IPS DF 6.9 (cell line): ENCODE measurements at places on chromosomes 12 and 14.

- no peak for DNase-seq
Observed at GRCh38 chr14:23663127-23663526, 27.0 kb downstream of the DHRS2 start.

- no peak for DNase-seq
Observed at GRCh38 chr14:37589715-37590427, 5.2 kb downstream of the FOXA1 start.

DNA sequence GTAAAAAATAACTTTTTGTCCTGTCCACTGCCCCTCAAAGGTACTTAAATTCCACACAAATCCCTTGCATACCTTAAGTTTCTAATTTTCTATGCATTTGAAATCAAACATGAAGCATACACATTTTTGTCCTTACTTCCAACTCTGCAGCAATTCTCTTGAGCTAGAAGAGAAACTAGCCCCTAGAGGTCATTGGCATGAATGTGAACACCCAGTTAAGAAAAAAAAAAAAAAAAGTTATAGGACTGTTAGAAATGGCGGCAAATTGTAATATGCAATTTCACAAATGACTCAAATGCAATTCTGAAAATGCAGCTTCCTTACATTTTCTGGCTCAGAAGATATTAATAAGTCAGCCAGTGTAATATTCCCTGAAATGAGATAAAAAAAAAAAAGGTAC is 4.6 kb upstream of the ESR2 start:
- DNase-seq: no peak

GRCh38 chr12:76711241-76711640 is 52.7 kb upstream of the ZDHHC17 start:
- no peak for DNase-seq

DNA sequence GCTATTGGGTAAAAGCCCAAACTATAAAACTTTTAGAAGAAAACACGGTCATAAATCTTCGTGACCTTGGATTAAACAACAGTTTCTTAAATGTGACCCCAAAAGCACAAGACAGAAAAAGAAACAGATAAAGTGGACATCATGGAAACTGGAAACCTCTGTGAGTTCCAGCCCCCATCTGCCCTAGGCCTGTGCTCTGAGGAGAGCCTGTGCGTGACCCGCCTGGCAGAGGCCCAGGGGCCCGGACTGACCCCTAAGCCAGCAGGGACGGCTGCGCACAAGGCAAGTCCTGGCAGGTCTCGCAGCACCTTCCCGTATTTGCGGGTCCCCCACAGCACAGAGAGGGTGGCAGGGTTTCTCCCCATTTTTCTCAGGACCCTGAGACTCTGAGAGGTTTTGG is 76.0 kb downstream of the CHGA start:
- no peak for DNase-seq

- DNase-seq: no peak
Observed at GRCh38 chr14:104957146-104958113, 20.7 kb downstream of the AHNAK2 start.

DNA sequence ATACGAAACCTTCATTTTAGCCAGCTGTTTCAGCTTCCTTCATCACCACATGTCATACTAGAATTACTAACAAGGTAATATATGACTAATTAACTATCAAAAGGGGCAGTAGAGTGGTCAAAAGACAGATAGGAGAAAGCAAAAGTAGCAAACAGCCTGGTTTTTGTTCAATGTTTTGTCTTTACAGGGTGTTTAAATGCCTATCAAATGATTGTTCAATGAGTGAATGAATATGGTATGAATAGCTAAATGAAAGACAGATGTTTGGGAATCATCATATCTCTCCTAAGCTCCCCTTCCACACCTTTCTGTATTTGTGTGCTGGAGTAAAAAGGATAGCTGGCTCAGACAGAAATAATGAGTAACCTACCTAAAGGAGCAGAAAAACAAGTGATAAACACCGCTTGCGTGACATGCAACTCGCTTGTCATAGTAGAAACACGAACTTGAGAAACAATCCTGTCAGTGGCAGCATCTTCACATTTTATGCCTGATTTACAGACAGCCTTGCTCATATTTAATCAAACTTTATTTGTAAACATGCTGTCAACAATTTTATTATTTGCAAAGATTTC is 34.2 kb downstream of the ABCC9 start:
- DNase-seq: no peak

GRCh38 chr12:70443062-70443673 is 77.1 kb downstream of the KCNMB4 start:
- DNase-seq: no peak

DNA sequence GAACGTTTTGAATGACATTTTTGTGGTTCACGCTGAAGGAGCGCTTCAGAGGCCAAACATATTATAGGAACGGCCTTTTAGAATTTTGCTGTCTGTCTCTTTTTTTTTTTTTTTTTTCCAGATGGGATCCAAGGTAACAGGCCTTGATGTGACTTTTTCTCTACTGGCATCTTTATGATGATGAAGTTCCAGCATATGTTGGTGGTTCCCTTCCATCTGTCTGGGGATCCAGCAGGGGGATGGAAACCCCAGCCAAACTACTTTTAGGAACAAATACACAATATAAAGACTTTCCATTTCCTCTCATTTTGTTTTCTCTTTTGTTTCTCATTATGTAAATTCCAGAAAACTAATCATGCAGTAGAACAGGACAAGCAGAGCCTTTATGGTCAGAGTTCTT is 239.3 kb upstream of the PRICKLE1 start:
- no peak for DNase-seq

DNA sequence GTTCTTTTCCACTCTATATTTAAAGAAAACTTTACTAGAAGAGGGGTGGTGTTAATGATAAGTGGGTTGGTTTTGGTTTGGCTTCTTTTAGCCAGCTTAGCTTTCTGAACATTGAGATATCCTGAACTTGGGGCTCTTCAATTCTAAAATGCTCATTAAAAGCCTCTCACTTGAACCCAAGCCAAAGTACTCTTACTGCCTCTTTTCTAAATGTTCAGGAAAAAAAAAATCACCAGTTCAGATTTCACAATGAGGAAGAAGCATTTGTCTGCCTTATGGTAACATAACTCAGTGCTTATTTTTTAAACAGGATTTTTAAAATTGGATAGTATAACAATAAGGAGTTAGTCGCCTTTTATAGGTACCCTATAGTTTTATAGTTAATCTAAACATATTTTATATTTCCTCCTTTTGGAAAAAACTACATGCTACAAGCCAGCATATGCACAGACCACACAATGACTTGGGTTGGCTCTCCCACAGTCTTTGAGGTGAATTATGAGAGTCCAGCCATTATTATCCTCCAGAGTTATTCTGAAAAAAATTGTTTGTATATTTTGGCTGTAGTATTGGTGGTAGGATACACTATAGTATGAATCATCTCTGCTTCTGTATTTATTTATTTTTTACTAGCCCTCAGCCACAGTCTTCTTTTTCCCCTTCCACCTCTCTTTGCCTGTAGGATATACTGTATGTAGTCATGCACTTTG is 195.5 kb upstream of the TMPO start:
- no peak for DNase-seq

GRCh38 chr14:68585690-68586089 is 207.2 kb downstream of the ZFP36L1 start:
- DNase-seq: no peak

DNA sequence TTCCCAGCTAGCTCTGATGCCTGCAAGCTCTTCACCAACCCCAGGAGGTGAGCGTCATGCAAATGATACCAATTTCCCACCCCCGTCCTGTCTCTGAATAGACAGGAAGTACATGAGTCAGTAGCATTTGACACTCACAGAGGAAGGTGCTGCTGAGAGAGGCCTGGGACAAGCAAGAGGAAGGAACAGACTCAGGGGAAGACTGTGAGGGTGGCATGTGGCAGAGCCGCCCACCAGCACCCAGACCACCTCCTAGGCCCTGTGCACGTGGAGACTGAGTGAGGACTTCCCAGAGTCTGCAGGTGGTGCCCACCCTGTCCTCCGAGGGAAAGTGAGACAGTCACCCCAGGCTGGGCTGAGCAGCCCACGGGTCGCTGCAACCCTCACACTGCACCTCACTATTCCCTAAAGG is 199.5 kb upstream of the SFSWAP start:
- DNase-seq: peak; percentile 5

- no peak for DNase-seq
Observed at GRCh38 chr14:89384023-89384422, 33.0 kb downstream of the FOXN3 start.

DNA sequence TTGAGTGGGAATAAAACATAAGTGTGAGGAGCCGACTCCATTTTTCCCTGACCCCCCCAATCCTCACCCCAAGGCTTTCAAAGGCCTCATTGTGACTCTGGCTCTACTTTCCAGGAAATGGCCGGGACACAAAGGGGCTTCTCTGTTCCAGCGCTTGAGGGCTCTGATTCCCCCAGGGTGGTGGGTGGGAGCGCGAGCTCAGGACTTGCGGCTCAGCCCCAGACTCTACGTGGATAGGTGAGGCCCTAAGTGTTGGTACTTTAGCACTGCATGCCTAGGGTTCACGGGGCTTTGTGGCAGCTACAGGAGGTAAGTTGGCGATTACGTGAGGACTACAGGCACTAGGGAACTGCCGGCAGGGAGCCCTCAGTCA is 553 bp downstream of the CNPY2 start:
- DNase-seq: no peak

DNA sequence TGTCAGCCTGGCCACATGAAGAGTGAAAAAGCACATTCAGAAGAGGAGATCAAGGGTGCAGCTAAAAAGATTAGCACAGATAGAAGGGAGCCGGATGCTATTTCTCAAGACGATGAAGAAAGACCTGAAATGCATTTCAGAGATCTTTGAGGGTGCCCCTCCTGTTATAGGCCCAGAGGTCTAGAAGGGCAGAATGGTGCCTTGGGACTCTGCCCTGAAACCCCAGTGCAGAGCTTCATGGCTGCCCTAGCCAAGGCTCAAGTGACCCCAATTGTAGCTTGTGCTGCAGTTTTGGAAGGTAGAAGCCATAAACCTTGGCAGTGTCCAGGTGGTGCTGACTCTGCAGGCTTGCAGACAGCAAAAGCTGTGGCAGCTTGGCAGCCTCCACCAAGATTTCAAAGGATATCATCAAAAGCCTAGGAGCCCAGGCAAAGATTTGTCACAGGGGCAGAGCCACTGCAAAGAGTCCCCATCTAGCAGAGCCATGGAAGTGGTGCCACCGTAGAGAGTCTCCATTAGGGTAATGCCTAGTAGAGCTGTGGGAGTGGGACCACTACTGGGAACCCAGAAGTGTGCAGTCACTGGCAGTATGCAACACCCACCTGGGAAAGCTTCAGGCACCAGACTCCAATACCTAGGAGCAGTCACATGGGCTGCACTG is 6.4 kb downstream of the LACRT start:
- no peak for DNase-seq

DNA sequence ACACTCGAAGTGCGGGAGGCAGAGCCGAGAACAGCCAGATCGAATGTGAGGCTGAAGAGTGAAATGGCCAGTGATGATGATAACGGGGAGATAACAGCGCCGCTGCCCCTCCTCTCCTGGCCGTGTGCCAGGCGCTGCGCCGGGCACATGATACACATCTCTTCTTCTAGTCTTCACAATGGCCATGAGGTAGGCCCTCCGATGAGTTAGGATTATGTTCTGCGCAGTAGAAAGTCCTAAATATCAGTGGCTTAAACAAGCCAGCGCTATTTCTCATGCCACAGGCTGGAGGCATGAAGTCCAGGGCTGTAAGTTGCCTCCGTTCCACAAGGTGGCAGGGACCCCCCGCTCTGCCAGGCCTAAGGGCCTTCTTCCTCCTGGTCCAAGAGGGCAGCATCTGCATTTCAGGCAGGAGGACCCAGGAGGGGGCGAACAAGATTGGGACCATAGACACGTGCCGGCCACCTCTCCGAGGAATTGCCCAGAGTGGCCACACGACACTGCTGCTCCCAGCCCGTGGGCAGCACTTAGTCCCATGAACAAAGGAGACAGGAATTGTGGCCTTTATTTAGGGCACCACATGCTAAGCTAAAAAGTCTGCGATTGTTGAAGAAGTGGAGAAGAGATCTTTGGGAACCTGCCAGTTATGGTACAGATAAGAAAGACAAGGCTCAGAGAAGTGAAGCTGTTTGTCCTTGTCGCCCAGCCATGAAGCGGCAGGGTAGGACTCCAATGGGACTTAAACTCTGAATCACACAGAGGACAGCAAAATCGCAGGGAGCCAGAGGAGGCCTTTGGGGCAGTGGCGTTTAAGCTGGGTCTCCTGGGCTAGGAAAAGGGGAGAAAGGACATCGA is 10.9 kb upstream of the HVCN1 start:
- DNase-seq: no peak

- DNase-seq: no peak
Observed at GRCh38 chr14:103318750-103319419, 15.2 kb upstream of the EIF5 start.

- DNase-seq: no peak
Observed at GRCh38 chr14:105952222-105952621, 425.8 kb downstream of the TMEM121 start.

DNA sequence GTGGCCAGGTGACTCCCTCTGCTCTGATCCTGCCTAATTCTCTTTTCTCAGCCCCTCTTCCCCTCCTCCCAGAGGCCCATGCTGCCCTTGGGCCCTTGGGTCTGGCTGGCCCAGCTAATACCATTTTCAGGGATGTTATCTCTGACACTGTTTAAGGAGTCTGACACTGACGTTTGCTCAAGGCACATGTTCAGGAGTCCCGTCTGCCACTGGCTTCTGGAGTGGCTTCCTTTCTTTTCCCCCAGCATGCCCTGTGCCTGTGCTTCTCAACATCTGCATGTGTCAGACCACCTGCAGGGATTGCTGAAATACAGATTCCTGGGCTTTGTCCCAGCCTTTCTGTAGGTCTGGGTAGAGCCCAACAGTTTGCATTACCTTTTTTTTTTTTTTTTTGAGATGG is 128.9 kb downstream of the BCL11B start:
- DNase-seq: no peak

DNA sequence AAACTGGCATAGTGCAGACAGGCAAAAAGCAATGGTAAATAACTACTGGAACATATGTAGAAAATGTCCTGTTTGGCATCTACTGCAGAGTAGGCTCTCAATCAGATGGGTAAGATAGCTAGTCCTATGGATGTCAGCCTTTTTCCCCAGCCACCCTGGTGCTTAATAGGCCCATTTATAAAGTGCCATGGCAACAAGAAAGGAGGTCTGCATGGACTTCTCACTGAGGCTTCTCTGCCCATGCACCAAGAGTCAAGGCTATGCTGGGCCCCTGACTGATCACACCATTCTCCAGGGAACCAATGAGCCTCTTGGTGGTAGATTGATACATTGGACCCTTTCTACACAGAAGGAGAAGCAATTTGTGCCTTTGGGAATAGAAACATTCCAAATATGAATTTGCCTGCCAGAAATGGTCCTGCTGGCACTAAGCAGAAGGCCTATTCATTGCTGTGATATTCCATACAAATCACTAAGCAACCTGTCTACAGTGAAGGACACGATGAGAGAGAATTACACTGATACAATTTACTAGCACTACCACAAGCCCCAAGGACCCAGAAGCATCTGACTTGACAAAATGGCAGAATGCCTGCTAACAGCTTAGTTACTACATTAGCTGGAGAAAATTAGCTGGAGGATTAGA is 43.8 kb downstream of the RESF1 start:
- no peak for DNase-seq
